ENCODE measurements at places on chromosomes 2 and 18.
A peak's percentile ranks its signal among the peaks of the same experiment; 100 is the strongest.

- DNase-seq: no peak
Measured at GRCh38 chr2:9678544-9678943, 47.7 kb upstream of the YWHAQ start.

DNA sequence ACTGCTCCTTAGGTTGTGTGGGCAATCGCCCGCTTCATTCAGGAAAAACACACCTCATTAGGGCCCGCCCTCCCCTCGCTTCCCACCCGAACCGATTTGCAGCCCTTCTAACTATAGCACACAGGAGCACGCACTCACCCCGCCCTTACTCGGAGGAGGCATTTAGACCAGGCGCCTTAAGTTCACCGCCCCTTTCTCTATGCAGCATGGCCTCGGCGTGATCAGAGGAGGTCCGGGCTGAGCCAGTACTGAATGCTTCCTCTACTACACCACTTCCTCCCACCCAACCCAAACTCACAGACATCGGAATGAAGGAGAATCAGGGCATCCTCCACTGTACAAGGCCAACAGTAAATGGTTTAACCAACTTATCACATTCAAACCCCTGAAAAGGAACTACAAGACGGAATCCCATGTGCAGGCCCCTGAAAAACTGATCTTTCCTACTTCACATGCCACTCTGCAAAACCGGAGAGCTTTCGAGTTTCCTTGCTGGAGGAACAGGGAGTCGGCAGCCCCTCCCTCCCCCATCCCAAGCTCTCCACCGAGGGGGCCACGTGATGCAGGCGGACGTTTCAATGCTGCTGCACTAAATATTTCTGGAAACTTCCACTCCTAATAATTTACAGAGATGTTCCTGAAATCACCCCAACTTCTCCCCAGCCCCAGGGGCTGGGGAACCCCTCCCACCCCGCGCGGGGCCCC, 1.4 kb downstream of the XPO1 start:
- peak; percentile 85 for DNase-seq

- no peak for DNase-seq
Measured at GRCh38 chr2:85873679-85874078, 15.1 kb downstream of the ST3GAL5 start.

DNA sequence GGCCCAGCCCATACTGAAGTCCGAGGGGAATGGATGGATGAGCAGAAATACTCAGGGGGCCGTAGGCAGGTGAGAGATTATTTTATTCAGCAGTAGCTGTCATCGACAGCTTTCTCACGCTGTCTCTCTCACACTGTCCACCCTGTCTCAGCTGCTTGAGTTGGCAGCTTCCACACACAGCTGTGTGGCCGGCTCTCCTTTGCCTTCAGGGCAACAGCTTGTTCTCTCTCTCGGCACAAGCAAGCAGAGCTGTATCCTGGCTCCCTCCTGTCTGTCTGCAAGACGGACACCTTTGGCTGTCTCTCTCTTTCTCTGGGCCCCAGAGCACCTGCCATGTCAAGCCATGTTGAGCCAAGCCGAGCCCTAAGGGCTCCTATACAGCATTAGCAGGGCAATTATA, 9.8 kb upstream of the PAPOLG start:
- no peak for DNase-seq

DNA sequence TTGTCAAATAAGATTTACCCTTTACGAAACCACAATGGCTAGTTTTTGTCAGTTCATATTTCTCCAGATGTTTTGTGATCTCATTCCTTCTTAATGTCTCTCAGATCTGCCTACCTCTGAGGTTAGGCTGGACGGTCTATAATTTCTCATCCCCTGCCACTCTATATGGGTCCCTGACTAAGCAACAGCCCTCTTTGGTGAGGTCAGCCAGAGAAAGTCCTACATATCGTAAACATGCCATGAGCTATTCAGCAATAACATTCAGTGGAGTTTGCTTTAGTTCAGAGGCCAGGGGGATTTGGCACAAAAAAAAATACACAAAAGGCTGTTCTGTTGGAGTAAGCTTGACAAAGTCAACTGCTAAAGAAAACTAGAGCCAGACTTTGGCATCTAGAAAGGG, 192.1 kb upstream of the NCKAP5 start:
- no peak for DNase-seq

DNA sequence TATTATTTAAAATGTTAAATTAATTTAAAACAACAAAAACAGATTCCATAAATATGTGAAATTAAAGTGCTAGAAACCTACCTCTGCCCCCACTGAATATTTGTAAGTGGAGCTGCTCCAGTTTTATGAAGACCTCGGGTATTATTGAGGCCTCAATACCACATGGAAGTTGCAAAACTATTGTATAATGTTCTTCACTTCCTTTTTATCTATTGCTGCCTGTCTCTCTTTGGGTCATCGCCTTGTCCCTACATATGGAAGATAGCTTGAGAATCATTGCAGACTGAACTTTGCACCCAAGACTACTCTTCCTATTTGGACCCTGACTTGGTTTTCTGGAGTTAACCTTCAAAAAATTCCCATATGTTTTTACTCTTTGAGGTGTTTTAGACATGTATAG, 212.1 kb upstream of the NETO1 start:
- no peak for DNase-seq

DNA sequence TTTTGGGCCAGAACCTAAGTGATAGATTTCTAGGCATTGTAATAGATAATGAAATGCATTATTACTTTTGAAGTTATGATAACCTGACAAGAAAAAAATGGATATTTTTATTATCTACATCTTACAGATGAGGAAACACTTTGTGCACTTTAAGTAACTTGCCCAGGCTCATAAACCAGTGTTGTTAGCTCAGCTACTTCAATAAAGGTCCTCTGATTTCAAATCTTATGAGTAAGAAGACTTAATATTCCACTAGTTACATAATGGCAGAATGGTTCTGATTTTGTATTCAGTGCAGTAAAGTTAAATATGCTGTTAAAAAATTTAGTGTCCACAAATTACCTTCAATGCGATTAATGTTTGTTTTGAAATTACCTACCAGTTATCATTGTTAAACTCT, 199.0 kb downstream of the BABAM2 start:
- DNase-seq: no peak

GRCh38 chr2:208234786-208235185, 20.1 kb downstream of the IDH1 start:
- no peak for DNase-seq

GRCh38 chr2:121925466-121925865, 170.0 kb downstream of the TSN start:
- DNase-seq: no peak

DNA sequence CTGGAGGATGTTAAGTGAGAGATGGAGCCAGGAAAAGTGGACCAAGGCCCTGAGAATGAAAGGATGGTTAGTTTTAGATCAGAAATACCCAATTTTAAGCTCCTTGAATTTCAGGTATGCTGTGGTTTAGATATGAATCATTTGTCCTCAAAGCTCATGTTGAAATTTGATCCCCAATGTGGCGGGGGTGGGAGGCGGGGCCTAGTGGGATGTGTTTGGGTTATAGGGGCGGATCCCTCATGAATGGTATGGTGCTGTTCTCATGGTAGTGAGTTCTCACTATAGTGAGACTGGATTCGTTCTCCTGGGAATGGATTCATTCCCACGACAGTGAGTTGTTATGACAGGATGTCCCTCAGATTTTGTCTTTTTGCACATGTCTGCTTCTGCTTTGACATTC, 11.4 kb downstream of the MYO5B start:
- no peak for DNase-seq

DNA sequence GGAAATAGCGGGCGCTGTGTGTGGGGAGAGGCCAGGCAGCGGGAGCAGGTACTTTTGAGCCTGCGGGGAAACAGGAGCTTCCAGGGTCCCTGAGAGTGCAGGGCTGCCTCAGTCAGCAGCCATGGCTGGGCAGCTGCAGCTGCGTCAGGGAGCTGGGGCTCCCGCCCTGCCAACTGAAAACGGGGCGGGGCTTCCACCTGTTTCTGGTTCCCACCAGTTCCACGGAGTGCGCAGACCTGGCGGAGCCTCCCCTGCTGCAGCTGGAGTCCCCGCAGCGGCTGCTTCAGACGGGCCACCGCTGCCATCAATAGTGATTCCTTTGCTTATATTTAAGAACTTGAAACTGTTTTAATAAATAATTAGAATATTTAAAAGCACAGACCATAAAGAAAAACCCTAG, 30.6 kb upstream of the RPRM start:
- no peak for DNase-seq

- no peak for DNase-seq
Measured at GRCh38 chr18:8411492-8411891, 197.7 kb upstream of the RAB12 start.

- no peak for DNase-seq
Measured at GRCh38 chr2:19848029-19848750, 53.6 kb downstream of the TTC32 start.

Measured in left renal cortex interstitium (tissue), 4 donors.